ENCODE measurements at places on chromosomes 3 and 15.

- no peak for DNase-seq
Measured at GRCh38 chr3:51393134-51393495, 2.0 kb downstream of the RBM15B start.

- DNase-seq: no peak
Measured at GRCh38 chr3:187986514-187986934, 167.4 kb upstream of the LPP start.

- no peak for DNase-seq
Measured at GRCh38 chr15:52233405-52233804, 42.2 kb upstream of the GNB5 start.

- DNase-seq: no peak
Measured at GRCh38 chr3:98801043-98801747, 38.1 kb downstream of the ST3GAL6 start.

- no peak for DNase-seq
Measured at GRCh38 chr3:79032686-79033318, 735.0 kb downstream of the ROBO1 start.

- DNase-seq: no peak
Measured at GRCh38 chr15:66730168-66731021, 28.4 kb downstream of the SMAD6 start.

DNA sequence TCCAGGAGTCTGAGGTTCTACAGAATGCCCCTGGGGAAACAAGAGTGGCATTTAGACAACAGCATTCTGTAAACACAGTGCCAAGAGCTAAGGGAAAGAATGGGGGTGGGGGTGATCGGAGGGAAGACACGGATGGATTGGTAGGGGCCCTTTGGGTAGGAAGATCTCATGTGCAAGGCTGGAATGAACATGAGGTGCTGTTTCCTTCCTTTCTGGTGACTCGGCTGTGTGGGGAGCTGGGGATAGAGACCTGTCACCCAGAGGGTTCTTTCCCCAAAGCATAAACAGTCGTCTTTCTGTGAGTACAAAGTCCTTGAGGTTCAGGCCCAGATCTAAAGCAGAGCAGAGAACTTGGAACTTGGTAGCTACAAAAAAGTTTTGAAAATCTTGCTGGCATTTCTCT lies 11.7 kb downstream of the TPM1 start:
- no peak for DNase-seq

DNA sequence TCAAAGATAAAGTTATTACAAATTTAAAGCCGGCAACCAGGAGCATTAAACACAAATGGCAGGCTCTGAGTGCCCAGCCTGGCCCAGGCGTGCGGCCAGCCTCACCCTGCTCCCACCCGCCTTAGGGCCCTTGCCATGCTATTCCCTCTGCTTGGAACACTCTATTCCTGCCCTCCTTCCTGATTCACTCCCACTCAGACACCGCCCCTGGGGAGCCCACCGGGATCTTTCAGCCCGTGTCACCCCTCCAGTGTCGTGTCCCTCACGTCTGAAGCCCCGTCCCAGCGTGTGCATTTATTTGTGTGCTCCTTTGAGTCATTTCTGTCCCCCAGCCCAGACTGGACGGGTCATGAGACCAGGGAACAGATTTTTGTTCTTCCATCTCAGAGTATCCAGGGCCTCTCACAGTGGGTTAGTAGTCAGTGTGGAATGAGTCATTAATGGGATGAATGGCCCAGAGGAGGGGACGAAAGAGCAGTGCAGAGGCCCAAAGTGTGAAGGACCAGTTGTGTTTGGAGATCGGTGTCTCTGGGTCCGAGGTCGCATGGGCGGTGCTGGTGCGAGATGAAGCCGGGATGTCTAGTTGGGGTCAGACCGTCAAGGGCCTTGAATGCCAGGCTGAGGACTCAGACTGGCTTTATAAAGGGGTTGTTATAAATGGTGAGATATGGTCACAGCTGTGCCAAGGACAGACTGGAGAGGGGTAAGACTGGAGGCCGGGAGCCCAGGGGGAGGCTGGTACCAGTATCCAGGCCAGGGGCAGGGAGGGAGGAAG lies 58.9 kb upstream of the SLC6A6 start:
- DNase-seq: no peak

- DNase-seq: no peak
Measured at GRCh38 chr3:175619369-175619768, 760.2 kb downstream of the NAALADL2 start.

- DNase-seq: no peak
Measured at GRCh38 chr3:53489787-53490458, 4.5 kb upstream of the CACNA1D start.

DNA sequence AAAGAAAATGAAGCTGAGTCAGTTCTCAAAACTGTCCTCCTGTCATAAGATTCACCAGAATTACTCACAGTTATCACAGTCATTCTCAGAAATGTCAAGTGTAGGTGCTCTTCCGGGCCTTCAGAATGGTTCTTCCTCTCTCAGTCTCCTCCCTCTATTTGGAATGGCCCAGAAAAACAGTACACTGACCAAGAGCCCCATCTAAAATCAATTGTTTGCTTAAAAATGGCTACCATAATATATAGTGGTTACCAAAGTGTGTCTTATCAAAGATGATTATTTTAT lies 99.8 kb downstream of the MECOM start:
- DNase-seq: no peak

DNA sequence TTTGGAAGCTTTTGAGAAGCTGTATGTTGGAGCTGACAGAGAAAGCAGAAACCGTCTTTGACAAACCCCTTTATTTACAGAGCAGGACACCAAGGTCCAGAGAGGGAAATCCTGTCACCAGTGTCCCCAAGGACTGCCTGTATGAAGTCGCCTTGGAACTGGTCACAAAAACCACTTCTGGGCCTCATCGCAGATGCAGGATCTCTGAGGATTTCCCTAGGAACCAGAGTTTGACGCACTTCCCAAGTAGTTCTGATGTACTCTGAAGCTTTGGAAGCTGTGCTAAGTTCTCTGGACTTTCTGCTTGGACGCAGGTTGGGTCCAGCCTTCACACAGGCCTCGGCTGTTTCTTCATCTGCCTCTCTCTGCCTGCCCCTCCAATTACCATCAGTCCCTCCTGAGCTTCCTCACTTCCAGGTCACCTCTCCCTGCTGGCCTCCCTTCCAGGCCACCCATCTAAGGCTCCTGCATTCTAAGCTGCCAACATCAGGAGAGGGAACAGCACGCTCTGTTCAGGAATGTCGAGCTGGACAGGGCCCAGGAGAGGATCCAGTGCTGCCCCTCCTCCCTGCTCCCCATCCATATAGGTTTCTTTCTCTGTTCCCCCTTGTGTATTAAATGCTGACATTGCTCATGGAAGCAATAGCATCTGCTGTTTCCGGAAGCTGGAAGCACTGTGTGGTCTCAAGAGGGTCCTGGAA lies 270.8 kb downstream of the OPA1 start:
- no peak for DNase-seq

GRCh38 chr15:69718916-69719315 lies 266.3 kb downstream of the RPLP1 start:
- DNase-seq: peak; percentile 34

DNA sequence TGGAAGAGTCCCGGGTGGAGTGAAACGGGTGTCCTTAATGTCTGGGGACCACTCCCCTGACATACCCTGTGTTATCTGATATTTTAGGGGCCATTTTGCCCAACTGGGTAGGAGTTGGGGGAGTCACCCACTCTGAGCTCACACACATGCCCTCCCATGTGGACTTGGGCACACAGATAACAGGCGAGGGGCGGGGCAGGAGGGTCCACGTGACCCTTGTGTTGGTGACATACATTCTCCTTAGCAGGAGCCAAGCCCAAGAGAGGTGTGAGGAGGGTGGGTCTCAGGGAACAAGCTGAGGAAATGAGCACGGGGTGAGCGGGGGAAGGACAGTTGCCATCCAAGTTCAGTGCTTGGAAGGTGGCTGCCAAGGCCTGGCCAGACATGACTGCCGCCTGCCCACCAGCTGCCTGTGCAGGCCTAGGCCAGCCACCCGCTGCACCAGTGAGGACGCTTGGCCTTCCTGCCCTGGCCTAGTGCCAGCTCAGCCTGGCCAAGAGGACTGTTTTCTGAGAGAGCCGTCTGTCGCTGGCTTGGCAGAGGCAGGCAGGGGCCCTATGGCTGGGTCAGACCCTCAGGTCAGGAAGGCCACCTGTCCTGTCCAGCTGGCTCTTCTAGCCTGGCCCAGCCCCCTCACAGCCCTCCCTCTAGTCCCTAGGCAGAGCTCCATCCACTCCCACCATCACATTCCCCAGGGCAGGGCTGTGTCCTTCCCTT lies 31.3 kb upstream of the TMEM115 start:
- DNase-seq: no peak

DNA sequence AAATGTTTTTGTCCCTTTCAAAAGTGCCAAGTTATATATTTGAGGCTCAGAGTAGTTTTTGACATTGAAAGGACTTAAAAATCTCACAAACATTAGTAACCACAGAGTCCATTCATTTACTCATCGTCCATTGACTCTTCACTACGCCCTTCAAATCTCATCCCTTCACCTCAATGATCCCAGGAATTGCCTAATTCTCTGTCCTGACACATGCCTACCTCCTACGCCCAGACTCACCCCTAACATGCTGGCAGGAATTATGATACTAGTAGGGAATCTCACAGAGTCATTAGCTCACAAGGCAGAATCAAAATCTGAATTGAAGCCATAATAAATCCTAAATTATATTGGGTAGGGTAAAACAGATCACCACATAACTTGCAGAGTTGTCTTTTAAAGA lies 410.1 kb downstream of the RAP2B start:
- no peak for DNase-seq

- no peak for DNase-seq
Measured at GRCh38 chr15:79978655-79979514, 7.9 kb upstream of the BCL2A1 start.

- no peak for DNase-seq
Measured at GRCh38 chr3:122635789-122636188, 44.9 kb upstream of the PARP14 start.

DNA sequence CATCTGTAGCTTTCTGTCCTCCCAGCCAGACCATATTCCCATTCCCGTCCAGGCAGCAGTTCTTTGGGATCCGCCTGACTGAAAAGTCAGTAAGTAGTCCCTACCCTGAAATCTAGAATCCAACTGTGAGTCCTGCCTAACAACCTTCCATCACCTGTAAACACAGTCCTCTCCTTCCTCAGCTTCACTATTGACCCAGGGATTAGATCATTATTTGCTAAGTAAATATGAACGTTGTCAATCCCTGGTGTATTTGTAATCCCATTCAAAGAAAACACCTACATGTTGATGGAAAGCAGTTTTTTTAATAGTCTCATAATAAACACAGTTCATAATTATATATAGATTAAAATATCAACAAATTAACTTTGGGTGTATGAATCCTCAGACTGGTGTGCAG lies 732 bp downstream of the SAXO2 start:
- no peak for DNase-seq

DNA sequence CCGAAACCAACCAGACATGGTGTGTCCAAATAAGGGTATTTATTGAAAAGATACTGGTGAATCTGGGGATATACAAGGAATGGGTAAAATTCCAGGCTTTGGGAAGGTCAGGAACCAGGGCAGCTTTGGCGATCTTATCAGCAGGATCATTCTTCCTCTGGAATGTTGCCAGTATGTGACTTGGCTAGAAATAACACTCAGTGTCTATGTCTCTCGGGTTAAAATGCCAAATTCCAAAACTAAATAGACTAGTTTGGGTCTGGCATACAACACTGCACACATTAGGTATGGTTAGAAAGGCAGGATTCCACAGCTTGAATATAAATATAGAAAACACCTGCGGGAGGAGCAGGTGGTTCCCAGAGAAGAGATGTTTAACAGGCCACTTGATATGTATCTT lies 220.2 kb upstream of the CD96 start:
- no peak for DNase-seq

- no peak for DNase-seq
Measured at GRCh38 chr15:37219211-37219701, 118.9 kb upstream of the MEIS2 start.

GRCh38 chr3:115245438-115245837 lies 98.3 kb upstream of the ZBTB20 start:
- DNase-seq: no peak

DNA sequence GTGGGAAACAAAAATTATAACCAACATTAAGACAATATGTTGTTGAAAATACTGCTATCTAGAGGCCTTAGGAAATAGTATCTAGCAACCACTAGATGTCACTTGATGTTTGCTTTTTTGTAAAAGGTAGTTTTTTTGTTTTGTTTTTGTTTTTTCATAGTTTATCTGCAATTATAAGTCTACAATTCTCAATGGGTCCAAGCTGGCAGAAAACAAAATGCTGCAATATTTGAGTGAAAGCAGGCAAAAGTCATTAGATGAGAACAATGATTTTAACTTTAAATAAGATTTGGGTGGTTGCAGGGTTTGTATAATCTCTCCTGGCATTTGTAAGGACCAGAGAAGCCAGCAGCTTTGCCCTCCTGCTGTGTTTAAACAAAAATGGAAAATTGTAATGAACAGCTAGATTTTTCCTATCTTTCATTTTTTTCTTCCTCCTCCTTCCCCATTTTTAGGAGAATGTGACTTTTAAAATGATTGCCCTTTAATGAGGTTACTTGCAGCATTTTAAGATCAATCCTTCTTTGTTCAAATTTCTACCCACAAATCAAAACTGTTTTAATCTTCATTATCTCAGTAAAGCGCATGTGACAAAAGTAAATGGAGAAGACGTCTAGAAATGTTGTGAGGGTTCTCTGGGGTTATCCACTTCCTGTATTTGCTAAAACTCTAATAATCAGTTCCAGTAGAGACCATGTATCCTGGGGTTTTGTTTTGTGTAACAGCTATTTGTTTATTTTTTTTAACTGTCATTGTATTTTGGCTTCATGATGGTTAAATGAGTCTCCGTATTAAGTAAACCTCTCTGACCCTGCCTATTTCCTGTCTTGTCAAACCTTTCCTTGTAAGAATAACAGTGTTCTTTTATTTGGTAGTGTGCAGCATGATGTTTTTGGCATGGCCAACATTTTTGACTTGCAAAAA lies 27.3 kb downstream of the DUT start:
- DNase-seq: no peak

- DNase-seq: peak; percentile 11
Measured at GRCh38 chr3:57078344-57078634, 17.8 kb downstream of the SPATA12 start.

- no peak for DNase-seq
Measured at GRCh38 chr3:52606373-52607085, 70.1 kb downstream of the UQCC5 start.

DNA sequence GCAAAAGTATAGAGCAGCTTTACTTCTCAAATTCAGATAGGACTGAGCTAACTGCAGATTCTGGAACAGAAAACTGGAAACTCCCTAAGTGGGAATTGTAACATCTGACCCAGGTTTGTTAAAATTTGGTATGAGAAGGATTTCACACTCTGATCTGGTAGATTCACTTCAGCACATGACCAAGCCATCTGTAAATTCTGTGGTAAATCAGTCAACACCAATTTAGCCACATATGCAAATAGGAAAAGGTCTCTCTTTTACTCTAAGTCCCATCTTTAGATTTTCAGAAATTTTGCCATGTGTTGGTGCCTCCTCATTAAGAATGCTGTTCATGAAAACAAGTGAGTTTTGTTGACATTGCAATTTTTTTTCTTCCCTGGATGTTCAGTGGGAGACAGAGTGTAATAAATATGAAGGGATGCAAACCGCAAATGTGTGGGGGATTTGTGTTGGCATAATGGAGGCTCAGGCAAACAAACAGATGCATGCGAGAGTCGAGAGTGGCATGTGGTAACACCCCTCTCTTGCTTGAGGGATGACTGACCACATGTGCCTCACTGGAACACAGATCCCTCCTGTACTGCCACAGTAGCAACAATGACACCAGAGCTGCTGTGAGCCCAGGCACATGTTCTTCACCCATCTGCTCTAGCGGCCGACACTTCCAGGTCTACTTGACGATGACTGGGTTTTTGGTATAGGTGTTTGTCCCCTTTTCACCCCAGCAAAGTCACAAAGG lies 146.6 kb downstream of the FEZF2 start:
- no peak for DNase-seq

Measured in activated naive CD8-positive, alpha-beta T cell treated with anti-CD3 and anti-CD28 coated beads for 36 hours (primary cell).